ENCODE measurements at places on chromosomes 7 and 10.

DNA sequence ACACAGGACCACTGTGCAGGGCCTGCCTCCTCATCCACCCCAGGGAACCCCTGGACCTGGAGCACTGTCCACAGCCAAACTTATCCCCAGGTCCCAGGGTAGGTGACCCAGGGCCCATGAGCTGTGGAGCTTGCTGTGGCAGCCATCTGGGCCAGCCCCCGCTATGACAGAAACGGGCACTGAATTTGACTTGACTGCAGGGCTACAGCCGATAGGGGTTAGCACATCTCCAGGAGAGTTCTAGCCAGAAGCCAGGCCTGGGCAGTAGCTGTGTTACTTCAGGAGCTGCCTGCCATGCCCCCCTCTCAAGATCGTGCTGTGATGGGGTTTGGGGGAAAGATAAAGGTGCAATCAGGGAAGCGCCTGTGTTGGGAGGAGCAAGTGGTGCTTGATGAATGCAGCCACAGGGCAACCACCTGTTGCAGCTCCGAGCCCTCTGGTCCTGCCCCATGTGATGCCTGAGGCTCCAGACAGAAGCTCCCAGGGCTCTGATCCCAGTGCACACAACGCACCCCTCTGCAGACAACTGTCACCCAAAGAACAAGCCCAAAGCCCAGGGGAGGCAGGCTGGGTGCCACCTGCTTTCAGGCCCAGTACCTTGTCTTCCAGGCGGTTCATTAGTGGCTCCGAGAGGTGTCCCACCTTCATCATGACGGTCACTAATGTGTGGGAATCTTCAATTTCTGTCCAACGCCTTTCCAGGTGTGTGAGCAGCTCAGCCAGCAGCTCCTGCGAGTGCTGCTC lies 6.5 kb downstream of the TBRG4 start:
- no peak for DNase-seq

DNA sequence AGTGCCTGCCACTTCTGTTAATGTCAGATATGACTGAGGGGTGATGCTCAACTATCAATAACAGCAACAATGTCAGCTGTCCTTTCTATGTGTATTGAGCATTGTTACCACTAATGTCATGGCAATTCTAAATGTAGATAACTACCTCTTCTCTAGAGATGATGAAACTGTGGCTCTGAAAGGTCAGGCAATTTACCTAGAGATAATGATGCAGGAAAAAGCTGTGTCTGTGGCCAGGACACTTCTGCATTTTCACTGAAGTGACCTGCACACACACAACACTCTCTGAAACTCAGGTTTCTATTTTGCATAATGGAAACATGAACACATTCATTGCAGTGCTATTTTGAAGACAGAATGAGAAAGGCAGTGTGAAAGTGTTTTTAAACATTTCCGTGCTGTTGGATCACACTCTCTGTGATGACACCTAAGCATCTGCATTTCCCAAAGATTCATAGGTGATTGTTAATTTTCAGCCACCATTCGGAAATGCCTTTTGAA lies 148.2 kb downstream of the KCND2 start:
- no peak for DNase-seq

DNA sequence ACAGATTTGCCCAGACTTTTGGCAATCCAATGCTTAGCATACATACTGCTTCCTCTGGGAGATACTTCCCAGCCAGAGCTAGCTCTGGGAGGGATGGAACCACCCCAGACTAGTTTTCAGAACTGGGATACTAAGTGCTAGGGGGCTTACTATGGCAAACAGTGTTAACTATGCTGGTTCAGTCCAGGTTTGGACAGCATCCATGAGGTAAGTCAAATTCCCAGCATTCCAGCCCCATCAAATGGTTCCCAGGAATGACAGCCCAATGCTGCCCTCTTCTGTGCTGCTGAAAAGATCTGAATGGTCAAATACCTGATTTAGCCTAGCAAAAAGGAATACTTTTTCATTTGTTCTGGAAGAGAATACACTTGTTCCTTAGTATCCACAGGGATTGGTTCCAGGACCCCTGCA lies 141.7 kb upstream of the CCDC6 start:
- DNase-seq = no peak

- DNase-seq = no peak
Measured at GRCh38 chr10:127911867-127912257, 5.0 kb downstream of the PTPRE start.

DNA sequence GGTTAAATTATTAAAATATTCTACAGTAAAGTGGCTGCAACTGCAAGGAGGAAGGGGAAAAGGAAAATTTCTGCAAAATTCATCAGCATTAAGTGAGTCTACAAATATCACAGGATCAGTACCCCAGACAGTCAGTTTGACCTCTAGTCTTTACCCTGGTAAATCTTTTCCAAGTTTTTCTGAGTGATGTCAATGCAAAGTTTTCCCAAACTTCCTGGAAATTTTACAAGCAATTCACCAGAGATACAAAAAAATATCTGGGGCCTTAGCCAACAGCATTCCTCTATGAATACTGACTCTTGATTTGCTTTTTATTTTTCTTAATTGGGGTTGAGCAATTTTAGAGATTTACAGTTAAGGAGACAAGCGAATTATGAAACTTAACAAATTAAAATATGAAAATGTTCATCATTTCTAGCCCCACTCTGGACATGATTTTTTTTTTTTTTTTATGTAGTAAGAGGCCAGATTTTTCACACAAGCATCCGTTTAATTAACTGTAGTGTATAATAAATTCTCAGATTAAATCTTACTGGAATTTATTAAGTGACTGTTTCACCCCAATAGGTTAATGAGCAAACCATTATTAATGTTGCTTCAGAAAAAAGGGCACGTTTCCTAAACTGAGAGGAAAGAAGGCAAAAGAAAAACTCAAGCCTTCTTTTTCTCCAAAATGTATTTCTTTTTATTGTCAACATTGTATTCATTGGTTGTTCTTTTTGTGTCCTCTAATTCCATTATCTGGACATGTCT lies 539.5 kb upstream of the FZD8 start:
- DNase-seq = no peak

DNA sequence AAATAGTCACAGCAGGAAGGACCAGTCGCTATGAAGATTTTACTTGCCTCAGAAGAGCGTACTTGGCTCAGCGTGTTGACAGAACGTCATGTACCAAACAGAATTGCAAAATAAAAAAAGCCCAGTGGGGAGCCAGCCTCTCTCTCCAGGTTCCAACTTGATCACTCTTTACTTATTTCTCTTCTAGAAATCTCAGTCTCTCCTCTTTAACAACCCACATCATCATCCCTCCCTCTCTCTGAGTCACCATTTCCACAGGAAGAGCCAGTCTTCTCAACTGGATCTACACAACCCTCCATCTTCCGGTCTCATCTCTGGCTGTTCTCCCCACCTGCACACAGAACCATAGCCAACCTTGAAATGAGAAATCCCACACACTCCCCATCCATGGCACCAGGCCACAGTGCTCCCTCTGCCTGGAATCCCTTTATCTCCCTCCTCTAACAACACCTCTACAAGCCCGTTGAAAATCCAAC lies 718.3 kb downstream of the GRID1 start:
- no peak for DNase-seq

GRCh38 chr7:108613949-108614381 lies 44.3 kb downstream of the DNAJB9 start:
- DNase-seq = no peak

DNA sequence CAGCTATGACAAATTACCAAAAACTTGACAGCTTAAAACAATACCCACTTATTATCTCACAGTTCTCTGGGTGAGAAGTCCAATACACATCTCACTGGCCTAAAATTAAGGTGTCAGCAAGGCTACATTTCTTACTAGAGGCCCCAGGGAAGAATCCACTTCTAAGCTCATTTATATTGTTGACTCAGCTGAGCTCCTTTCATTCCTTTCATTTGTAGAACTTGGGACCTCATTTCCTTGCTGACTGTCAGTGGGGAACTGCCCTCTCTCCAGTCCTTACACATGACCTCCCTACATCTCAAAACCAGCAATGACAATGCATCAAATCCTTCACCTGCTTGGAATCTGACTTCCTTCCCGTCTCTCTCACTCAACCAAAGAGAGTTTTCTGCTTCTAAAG lies 240.3 kb downstream of the IPMK start:
- no peak for DNase-seq

GRCh38 chr7:153432063-153432462 lies 620.1 kb upstream of the DPP6 start:
- no peak for DNase-seq

- no peak for DNase-seq
Measured at GRCh38 chr10:104546756-104547155, 94.3 kb upstream of the SORCS3 start.
